ENCODE measurements at places on chromosomes 2 and 18.
A peak's percentile ranks its signal among the peaks of the same experiment; 100 is the strongest.

- DNase-seq: no peak
These were observed 326.6 kb upstream of the COL3A1 start for GRCh38 chr2:188647430-188648070.

GRCh38 chr2:166092889-166093288, 34.9 kb downstream of the SCN1A start:
- DNase-seq: peak; percentile 95

DNA sequence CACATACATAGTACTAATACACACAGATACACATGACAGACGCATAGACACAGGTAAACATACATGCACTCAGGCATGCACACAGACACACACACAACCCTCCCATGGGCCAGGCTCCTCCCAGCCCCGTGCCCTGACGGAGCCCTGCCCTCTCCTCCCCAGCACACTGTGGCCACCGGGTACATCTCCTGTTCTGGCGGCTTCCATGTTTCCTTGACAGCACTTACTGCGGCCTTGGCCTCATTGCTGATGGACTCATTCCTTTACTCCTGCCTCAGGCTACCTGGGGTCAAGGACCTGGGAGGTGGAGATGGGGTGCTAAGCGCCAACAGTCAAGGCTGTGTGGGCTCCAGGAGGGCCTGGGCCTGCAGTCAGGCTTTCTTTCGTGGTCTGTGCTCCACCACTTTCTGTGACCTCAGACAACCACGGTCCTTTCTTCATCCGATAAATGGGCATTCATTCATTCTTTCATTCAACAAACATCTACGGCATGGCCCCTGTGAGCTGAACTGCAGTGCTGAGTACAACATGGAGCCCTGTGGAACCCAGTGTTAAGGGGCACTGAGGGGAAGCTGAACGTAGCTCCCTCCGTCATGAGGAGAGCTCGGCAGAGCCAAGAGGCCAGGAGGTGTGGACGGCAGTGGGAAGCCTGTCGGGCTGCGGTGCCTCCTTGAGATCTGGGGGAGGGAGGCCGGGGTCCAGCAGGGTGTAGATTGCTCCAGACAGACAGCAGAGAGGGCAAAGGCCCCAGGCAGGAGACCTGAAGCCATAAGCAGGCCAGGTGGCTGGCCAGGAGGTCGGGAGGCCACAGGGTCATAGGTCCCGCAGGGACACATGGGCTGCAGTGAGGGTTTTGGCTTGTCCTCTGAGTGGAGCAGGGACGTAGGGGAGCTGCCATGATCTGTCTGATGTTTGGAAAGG, 190.4 kb upstream of the HDAC4 start:
- no peak for DNase-seq

DNA sequence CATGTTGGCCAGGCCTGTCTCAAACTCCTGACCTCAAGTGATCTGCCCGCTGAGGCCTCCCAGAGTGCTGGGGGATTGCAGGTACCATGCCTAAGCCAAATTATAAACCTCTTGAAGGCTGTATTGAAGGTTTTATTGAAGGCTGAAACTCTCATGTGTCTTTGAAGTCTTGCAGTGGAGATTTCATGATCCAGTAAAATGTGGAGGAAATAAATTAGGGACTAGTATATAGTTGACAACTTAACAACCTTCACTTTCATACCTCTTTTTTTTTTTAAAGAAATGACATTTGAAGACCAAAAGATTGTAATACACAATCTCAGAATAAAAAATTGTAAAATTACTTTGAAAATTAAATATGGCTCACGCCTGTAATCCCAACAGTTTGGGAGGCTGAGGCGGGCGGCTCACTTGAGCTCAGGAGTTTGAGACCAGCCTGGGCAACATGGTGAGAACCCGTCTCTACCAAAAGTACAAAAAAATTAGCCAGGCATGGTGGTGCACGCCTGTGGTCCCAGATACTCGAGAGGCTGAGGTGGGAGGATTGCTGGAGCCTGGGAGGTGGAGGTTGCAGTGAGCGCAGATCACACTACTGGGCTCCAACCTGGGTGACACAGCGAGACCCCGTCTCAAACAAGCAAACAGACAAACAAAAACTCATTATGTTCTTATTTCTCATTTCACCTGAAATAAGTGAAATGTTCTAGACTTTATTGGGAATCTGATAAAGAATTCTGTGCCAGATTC, 8.0 kb downstream of the EML4 start:
- DNase-seq: no peak

DNA sequence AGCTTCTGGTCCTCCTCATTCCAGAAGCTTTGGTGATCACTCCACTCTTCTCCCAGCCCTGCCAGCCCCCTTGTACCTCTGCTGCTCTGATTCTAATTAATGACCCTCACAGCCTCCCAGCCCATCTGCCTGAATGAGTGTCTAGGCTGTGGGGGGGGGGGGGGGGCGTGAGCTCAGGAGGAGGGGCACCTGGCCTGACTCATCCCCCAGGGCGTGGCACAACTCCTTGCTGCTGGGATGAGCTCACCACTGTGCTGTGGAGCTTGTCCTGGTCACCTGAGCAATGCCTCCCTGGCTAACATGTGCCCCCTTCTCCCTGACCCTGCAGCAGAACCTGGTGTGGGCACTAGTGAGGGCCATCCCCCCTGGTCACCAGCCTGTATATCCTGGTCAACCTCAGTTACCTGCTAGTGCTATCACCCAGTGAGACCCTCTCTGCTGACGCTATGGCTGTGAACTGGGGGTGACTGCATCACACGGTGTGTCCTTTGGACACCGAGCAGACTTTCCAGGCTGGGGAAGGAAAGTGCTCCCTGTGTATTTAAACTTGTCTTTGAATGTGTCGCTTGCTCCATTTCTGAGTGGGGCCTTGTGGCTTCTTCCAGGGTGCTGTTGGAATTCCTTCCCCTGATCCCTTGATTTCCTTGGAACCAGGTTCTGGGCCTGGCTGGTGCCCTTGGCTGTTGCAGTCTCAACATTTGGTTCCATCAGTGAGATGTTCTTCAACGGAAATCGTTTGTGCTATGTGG, 41.5 kb upstream of the PUM2 start:
- DNase-seq: peak; percentile 12

- no peak for DNase-seq
These were observed 139.6 kb upstream of the TRIB2 start for GRCh38 chr2:12577091-12577490.

GRCh38 chr2:212359425-212360067, 179.1 kb downstream of the ERBB4 start:
- no peak for DNase-seq

- DNase-seq: no peak
These were observed 39.0 kb upstream of the ZBTB14 start for GRCh38 chr18:5334456-5335075.

DNA sequence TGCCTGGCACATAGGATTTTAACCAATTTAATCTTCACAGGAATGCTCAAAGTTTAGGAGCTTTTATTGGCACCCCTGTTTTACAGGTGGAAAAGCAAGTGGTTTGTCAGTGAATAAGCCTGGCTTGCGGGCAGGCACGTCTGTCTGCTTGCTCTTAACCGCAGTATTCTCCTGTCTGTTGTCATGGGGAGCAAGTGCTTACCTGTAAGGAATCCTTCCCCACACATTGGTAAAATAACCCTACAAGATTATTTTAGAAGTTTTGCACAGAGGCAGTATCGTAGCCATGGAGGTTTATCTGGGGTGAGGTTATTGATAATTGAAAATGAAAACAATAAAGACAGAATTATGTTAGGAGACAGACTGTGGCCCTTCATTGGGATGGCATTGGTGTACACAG, 174.9 kb downstream of the AGAP1 start:
- DNase-seq: no peak

DNA sequence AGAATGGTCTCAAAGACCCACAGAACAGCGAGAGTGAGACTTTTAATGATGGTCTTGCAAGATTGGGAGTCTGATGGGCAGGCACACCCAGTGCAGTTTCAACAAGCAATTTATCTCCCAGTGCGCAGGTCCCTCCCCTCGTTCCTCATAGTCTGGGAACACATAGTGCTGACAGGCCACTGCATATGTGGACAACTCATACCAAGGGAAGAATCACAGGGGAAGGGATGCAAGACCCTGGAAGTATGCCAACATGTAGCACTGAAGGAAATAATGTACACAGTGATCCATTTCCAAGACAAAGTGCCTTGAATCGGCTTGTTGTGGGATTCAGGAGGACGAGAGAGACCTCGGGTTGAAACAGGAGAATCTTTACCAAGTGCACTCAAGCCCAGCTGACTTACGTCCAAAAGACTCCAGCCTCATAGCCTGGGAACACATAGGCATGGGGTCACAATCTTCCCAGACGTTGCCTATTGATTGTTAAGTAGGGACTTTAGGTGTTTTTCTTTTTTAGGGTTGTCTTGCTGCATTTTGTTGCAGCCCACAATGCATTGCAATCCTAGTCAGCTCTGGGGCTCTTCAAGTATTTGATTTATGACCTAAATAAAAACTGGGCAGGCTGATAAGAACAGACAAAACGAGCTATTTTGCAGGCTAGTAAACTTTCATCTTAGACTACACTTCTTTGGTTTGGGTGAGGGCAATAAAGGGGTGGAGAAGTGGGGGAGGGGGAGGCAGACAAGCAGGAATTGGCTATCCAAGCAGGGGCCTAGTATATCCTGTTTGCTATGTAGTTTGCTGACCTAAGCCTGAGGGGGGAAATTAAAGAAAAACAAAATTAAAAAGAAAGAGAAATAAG, 24.7 kb upstream of the SERPINB5 start:
- peak; percentile 17 for DNase-seq

DNA sequence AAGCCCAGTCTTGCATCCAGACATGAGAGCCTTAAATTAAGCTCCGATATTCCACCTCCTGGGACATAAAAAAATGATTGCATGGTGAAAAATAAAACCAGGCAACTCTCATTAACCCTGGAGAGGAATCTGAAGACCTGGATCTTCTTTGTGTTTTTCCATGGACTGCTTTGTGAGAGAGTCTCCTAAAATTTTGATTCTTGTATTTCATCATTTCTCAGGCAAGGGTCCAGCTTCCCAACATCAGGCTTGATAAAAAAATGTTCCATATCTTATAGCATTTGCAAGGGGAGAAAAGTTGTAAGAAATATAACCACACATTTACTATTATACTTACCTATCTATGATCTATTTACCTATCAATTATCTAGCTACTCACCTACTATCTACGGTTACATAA, 327.5 kb upstream of the SPHKAP start:
- no peak for DNase-seq

GRCh38 chr2:127681288-127681804, 6.0 kb upstream of the LIMS2 start:
- DNase-seq: no peak

GRCh38 chr2:223101340-223102039, 49.5 kb downstream of the KCNE4 start:
- peak; percentile 51 for DNase-seq

DNA sequence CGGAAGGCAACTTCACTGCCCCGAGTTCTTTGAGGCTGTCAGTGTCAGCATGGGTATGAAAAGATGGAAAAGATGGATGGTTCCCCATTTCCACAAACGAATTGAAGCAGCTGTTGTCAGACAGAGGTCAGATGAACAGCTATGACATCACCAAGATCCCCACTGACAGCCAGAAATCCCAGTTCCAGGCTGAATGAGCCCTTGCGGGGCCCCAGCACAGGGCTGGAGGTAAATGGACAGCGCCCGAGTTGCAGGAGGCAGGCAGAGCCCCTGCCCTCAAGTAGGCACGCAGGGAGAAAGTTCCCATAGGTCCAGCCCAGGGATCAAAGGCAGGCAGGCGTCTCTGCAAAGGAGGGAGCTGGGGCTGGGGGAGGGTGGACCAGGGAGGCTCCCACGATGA, 169.5 kb upstream of the AGAP1 start:
- DNase-seq: no peak

- peak; percentile 64 for DNase-seq
These were observed 91.3 kb downstream of the ZNF804A start for GRCh38 chr2:184689638-184690037.

DNA sequence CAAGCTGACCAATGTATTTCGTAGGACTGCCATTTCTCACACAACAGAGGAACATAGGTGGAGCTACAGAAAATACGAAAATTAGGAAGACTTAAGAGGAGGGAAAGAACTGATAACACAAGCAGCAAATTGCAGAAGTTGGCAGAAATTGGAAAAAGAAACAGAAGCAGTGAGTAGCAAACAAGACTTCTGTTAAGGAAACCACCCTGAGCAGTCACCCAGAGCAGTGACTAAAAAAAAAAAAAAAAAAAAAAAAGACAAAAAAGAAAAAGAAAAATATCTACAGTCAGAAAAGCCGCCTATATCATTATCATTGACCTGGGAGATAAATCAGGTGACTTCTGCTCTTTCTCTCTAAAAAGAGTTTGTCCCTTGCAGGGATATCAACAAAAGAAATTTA, 21.4 kb downstream of the STK17B start:
- DNase-seq: no peak

- DNase-seq: no peak
These were observed 1.3 kb upstream of the ACKR3 start for GRCh38 chr2:236568068-236568921.

- peak; percentile 8 for DNase-seq
These were observed 2.0 kb downstream of the ZNF638 start for GRCh38 chr2:71333619-71334018.

DNA sequence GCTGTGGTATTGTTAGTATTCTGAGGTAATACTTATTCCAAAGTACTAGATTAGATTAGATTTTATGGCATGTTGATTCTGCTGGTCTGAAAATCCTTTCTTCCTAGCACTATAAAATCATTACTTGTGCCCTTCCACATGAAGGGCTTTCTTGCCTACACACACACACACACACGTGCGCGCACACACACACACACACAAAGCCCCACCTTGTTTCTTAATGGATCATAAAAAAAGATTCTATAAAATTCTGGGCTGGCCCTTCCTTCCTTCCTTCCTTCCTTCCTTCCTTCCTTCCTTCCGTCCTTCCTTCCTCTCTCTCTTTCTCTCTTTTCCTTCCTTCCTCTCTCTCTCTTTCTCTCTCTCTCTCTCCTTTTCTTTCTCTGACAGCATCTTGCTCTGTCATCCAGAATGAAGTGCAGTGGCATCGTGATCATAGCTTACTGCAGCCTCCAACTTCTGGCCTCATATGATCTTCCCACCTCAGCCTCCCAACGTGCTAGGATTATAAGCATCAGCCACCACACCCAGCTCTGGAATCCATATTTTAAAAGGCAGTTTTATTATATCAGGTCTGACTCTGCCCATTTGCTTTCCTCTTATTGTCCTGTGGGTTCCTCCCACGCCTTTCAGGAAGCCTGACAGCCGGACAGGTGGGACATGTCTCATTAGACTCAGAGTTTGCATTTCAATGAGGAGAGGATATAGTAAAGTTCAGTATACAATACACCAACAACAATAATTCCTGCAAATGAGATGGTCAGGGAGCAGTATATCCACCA, 321.1 kb downstream of the PIK3C3 start:
- no peak for DNase-seq

GRCh38 chr2:144541396-144541795, 21.5 kb upstream of the ZEB2 start:
- DNase-seq: no peak

DNA sequence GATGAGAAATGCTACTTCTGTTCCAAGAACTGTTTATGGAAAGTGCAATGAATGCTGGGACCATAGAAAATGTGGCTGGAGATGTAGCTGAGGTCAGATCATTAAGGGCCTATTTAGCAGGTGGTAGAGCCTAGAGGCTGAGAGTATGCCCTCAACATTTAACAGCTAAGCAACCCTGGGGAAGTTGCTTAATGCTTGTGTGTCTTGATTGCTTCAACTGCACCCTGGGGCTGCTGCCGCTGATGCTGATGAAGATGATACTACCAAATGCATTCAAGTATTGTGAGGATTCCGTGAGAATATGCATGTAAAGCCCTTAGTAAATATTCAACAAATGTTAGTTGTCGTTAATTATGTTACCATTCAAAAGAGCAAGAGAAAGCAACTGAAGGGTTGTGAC, 273.2 kb downstream of the BCL11A start:
- DNase-seq: no peak

- DNase-seq: peak; percentile 87
These were observed 13.2 kb downstream of the NABP1 start for GRCh38 chr2:191691016-191691735.

GRCh38 chr2:134142341-134142738, 111.5 kb upstream of the MGAT5 start:
- DNase-seq: no peak

All from iris pigment epithelial cell (primary cell).